Endothelial cell of umbilical vein (primary cell): ENCODE measurements at places on chromosomes 6 and 20. TPM values are rescaled to one million over a fixed set of nuclear protein-coding genes. Genes with fewer than 3 reads are reported as not detected.

GRCh38 chr20:35985806-35986205 lies 17.4 kb downstream of the CNBD2 start:
- no peak for DNase-seq

- DNase-seq = no peak
Measured at GRCh38 chr6:16539086-16539931, 222.0 kb downstream of the ATXN1 start.

DNA sequence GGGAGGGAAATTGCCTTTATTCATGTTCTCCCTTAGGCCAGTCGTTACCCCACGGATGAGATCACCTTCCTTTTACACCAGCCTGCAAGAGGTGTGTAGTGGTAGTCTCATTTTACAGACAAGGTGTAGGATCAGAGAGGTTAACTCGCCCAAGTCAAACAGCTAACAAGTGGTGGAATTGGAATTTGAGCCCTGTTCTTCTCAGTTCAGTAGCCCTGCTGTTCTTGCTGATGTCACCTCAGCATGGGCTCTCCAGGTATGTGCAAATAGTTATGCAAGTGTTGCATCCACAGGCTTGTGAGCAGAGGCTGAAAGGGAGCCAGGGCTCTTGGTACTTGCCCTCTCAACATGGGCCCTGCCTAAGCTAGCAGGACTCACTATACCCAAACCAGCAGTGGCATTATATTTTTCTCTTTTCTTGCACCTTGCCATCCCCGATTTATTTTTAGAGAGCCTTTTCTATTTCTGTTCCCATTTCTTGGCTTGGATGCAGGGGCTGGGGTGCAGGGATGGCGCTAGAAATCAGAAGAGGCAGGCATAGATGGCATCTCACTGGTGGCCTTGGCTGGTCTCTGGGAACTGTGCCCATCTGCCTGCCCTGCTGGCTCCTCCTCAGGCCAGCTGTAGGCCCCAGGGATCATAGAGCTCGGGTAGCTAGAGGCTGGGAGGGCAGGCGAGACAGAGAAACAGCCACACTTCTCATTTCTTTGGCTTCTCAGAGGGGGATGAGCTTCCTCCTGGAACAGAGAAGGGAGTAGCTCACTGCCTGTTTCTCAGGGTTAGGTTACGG lies 18.2 kb downstream of the PPARD start:
- DNase-seq = no peak

GRCh38 chr6:87573307-87574024 lies 16.3 kb downstream of the RARS2 start:
- DNase-seq = no peak

- DNase-seq = no peak
Measured at GRCh38 chr6:32075781-32076180, 33.4 kb downstream of the TNXB start.

- DNase-seq = peak; percentile 45
Measured at GRCh38 chr6:33126101-33126714, 50.4 kb downstream of the HLA-DPB1 start.

DNA sequence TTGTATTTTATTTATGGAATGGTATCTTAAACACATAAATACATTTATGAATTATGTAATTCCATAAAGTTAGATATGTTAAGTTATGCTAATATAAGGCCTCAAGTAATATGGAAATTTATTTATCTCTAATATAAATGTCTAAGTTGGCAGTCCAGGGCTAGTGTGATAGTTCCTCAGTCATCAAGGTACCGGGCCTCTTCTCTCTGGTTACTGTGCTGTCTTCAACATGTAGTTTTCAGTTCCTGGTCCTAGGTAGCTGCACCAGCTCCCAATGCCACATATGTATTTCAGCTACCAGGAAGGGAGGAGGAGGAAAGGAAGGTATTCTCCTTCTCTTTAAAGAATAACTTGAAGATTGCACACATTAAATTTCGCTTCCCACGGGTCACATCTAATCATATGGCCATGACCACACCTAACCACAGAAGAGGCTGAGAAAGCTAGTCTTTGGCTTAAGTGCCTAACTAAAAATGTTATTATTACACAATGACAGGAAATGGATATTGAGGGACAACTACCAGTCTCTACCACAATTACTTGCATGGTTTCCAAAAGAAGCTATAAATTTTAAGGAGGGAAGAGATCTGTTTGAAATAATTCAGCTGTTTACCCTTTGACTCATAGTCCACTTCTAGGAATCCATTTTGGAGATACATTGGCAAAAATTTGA lies 68.6 kb downstream of the BCKDHB start:
- DNase-seq = no peak

Gene MROH8
- 1.5 and 2.7 TPM in 2 replicates for total RNA-seq

Gene TAGAP
- total RNA-seq = not detected in 2 replicates

Gene ZNF165
- 0.27 and 0.30 TPM in 2 replicates for total RNA-seq

Gene CCN6
- not detected in 2 replicates for total RNA-seq

Gene OR2H1
- not detected in 2 replicates for total RNA-seq
